Ammon's horn (tissue), 1 donor: ENCODE measurements at places on chromosomes 7 and 10.

- DNase-seq = peak; percentile 26
Measured at GRCh38 chr10:62638062-62638477, 166.4 kb upstream of the ADO start.

DNA sequence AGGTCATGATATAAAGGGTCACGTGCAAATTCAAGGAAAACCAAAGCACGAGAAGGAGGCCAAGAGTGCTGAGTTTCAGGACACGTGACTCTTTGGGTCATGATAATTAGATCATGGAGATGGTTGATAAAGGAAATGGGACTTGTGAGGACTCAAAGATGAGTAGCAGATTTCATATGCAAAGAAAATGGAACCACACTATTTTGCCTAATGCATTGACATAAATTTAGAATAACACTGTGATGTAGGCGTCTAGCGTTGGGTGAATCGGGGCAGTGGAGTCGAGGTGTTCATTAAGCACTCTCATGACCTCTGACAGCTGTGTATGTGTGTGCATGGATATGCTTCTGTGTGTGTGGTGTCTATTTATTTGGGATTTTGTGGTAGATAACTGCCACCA, 1025.6 kb upstream of the LRRTM3 start:
- no peak for DNase-seq

GRCh38 chr7:133056370-133057238, 25.3 kb downstream of the CHCHD3 start:
- DNase-seq = no peak

DNA sequence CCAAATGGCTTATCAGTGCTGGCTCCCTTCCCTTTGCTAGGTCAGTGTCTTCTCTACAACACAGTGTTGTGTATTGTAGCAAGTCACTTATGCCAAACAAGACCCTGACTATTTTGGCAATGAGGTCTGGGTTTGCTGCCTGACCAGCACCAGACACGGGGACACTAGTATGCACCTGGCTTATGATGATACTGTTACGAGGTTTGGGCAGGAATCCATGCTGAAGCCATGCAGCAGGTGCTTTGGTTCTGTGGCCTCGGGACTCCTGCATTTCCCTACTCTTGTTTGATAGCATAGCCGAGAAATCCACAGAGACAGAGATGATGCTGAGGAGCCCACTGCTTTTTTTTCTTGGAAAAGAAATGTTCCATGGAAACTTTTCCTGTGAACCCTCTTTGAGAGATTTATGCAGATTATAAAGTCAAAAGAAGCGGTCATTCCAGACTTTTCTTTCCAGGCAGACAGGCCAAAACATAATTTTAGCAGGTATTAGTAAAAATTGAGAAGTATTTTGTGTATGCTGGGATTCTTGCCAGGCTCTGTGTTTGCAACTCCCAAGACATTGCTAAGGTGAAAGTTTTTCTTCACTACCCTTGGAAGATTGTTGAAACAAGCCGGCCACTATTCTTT, 291.1 kb downstream of the BBS9 start:
- DNase-seq = no peak

GRCh38 chr10:69749178-69750010, 52.3 kb upstream of the COL13A1 start:
- no peak for DNase-seq

- DNase-seq = no peak
Measured at GRCh38 chr10:64023926-64024470, 502.8 kb downstream of the REEP3 start.

DNA sequence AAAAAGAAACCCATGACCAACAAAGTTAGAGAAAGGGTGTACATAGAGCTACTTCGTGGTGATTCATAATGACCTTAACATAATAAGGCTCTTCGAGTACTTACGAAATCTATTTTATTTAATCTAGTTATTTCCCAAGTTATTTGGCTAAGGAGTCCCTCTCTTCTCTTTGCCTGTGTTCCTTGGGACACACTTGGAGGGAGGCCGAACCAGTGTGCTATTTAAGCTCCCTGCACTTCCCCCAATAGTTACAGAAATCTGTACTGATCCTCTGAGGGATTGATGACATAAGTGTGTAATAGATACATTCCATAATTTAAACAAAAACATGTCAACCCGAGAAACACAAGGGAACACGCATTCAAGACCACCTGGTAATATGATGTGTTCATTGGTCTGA, 351.1 kb downstream of the GATA3 start:
- no peak for DNase-seq

- DNase-seq = no peak
Measured at GRCh38 chr10:5565671-5566581, 41.2 kb downstream of the CALML3 start.

GRCh38 chr7:1027242-1028043, 16.9 kb upstream of the GPR146 start:
- peak; percentile 39 for DNase-seq

GRCh38 chr10:5654218-5654755, 12.1 kb downstream of the ASB13 start:
- no peak for DNase-seq

DNA sequence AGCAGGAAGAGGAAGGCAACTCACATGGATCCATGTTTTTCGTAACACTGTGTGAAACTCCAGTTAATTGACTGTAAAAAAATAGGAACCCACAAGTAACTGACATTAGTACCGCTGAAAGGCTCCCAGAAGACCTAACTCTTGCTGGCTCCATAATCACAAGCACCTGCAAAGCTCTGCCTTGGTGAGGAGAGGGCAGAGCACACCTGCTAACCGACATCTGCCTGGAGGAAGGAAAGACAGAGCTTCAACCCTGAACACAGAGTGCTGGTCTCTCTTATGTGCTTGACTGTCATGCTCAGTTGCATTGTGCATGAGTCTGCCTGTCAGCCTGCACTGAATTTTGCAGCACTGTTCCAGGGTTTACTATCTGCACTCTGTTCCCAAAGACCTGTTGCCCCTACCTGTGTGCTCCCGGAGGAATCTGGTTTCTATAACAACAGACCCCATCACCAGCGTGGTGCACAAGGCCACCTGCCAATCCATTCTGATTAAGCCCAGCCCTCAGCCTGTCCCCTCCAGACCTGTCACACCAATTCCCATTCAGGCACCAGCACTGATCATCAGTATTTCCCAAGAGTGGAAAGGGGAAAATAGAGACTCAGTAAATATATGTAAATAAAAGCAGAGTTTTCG, 63.1 kb upstream of the ANKRD1 start:
- DNase-seq = no peak

DNA sequence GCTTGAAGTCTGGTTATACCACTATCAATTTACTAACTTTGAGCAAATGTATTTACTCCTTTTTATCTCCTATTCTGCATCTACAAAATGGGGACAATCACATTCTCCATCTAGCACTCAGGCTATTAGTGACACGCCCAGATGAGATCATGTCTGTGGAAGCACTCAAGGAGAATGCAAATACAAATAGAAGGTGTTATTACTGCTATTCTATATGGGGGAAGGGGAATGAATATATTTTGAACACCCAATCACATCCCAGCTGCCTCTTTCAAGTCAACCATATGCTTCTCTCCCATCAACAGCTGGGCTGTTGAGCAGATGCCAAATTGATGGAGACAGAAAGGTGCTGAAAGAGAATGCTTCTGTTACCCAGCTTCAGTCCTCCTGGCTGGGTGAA, 23.5 kb downstream of the SGMS1 start:
- no peak for DNase-seq

- no peak for DNase-seq
Measured at GRCh38 chr7:100686822-100687211, 7.2 kb downstream of the GIGYF1 start.
